ENCODE measurements at places on chromosomes 7 and 10. TPM values are rescaled to one million over a fixed set of nuclear protein-coding genes. Genes with fewer than 3 reads are reported as not detected.

DNA sequence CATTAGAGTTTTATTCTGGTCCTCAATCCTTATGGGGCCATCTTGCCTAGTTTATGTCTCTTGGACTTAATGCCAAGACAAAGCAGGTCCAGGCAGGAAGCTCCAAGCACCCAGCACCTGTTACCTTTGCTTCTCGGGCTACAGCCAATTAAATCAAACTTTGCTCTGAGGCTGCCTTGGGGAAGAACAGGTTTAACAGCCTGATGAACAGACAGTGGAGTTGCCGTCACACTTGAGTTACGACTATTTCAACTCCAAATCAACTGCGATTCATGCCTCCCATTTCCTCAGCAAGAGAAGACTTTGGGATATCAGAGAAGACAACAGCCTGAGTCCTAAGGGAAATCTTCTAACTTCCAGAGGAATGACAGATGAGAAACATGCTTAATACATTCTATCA lies 62.2 kb downstream of the XPNPEP1 start:
- no peak for DNase-seq

GRCh38 chr7:99170730-99171074 lies 26.8 kb upstream of the SMURF1 start:
- DNase-seq: no peak

The OR2AE1 gene
- not detected for total RNA-seq

DNA sequence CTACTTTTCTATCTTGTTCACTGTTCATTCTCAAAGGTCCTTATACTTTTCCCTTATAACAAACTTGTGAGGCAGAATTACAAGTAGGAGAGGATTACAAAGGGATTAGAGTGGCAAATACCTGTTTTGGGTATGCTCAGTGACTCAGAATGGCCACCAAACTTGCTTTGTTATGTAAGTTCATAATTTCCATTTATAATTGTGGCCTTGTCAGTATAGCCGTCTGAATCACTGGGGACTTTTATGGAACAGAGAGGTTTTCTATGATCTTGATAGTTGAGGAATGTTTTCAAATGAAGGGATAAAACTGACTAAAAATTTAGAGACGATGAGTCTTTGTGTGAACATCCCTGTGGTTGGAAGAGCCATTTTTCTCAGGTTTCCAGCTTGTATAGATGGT lies 116.2 kb downstream of the SND1 start:
- DNase-seq: peak; percentile 20

The CCL24 gene
- not detected for total RNA-seq

The JCAD gene
- 36.9 TPM for total RNA-seq

Measured in HFFc6 (cell line).